Stimulated activated CD8-positive, alpha-beta memory T cell treated with anti-CD3 and anti-CD28 coated beads, Interleukin-2, amount 100 ng/mL, for 48 hours (primary cell): ENCODE measurements at places on chromosomes 4 and X.

GRCh38 chrX:105697984-105698781 is 124.2 kb upstream of the NRK start:
- DNase-seq = no peak

GRCh38 chr4:55578341-55579010 is 13.6 kb downstream of the PDCL2 start:
- DNase-seq = no peak

DNA sequence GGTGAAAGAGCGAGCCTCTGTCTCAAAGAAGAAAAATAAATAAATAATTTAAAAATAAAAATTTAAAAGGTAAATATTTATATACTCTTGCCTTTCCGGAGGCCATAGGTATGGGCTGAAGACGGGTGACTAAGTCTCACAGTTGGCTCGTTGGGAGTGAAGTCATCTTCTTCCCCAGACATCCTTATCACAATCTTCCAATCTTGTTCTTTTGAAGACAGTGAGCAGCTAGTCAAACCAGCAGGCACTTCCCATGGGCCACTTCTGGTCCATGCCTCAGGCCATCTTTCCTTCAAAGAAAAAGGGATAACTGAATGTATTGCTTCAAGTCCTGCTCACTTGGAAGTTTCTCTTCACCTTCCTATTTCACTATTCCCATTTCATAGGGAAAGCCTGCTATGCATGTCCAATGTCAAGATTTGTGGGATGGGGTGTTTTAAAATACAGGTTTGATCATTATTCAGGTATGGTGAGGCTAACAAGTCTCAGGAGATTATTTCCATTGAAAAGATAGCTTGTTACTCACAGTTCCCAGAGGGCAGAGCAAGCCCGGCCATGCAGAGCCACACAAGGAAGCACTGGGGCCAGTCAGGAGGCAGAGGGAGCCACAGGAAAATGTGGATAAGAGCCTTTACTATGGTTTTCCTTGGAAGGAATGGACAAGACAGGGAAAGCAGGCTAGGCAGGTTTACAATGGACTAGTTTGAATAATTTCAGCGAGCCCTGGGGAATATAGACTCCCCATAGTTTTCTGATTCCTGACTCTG is 33.3 kb upstream of the VCX2 start:
- DNase-seq = no peak

GRCh38 chr4:58760737-58761136 is 1650.6 kb upstream of the IGFBP7 start:
- no peak for DNase-seq

DNA sequence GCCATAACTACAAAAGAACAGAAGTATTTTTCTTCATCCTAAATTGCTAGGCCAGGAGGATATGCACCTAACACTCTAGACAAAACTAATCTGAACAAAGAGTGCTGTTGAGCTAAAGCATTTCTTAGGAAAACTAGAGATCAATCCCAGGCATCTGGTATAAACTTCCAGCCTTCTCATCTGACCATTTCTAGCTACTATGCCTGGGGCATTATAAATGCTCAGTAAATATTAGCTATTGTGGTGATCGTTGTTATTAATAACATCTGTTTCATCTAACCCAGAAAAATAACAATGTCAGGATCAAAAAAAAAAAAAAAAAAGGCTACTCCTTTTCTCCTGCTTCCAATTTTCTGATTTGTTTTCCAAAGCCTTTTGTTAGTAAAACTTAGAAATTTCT is 7.7 kb upstream of the SLC10A6 start:
- DNase-seq = no peak

DNA sequence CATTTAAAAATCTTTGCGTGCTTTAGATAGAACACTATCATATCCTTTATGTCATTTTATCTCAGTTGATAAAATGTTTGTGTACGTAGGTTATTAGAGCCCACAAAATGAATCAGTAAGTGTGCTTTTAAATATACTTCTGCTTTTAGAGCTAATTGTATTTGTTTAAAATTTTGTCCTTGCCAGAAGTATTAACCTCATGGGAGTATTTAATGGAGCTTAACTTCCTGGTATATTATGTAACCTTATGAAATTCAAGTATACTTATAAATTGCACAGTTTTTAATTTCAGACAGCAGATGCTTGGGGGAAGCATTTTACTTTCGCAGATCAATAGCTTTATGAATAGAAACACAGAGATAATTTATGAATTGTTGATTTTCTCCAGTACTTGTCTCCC is 90.2 kb downstream of the DIPK2B start:
- DNase-seq = no peak

DNA sequence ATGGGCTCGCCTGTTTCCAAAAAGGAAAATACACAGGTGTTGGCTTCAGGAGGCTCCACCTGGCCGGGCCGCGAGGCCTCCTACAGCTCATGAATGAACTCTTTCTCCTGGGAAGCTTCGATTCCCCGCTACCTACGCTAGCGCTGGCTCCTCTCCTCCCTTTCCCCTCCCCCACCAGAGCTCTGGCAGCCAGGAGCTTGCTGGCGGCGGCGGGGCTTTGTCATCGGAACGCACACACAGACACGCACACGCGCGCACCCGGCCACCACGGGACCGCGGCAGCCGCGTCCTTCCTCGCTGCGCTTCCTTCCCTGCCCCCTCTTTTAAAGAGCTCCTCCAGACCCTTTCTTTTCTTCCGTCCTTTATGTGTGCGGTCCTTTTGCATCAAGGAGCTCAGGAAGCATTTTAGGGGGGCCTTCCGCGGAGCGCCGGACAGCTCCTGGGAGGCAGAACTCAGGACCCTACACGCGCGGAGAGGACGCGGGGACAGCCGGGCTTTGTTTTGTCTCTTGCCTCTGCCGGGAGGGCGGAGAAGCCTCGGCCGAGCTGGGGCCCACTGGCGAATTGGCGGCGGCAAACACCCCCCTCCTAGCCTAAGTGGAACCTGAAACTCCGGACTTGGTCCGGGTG is 70.2 kb upstream of the BCOR start:
- no peak for DNase-seq

- DNase-seq = no peak
Observed at GRCh38 chr4:126086041-126086440, 771.3 kb downstream of the FAT4 start.

DNA sequence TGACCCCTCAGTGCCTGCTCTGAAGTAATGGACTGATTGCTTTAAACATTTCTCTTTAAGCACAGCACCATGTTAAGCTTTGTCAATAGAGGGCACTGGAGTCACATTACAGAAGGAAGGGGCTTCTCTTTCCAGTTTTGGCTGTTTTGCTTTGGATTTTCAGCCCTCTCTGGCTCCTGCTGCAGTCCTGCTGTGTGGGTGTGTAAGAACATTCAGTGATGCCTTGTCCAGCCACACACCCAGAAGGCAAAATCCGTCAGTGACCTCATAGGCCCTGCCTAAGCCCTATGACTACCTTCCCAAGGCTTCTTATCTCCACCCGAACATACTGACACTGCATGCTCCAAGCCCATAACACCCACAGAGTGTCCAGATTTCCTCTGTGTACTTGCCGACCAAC is 215.3 kb upstream of the CTSO start:
- no peak for DNase-seq

- no peak for DNase-seq
Observed at GRCh38 chrX:101415180-101416145, 7.4 kb downstream of the HNRNPH2 start.

GRCh38 chrX:150773634-150774033 is 80.4 kb downstream of the MTMR1 start:
- no peak for DNase-seq

- no peak for DNase-seq
Observed at GRCh38 chr4:32454482-32454881, 1734.3 kb downstream of the PCDH7 start.

DNA sequence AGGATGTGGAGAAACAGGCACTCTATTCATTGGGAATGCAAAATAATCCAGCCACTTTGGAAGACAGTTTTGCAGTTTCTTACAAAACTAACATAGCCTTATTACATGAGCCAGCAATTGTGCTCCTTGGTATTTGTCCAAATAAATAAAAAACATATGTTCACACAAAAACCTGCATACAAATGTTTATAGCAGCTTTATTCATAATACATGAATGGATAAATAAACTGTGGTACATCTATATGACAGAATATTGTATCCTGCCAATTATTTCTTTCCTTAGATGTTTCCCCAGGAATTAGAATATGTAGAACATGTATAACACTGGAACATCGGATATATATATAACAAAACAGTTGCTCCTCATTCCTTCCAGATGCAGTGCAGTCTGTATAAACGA is 57.7 kb upstream of the VEGFC start:
- DNase-seq = no peak

DNA sequence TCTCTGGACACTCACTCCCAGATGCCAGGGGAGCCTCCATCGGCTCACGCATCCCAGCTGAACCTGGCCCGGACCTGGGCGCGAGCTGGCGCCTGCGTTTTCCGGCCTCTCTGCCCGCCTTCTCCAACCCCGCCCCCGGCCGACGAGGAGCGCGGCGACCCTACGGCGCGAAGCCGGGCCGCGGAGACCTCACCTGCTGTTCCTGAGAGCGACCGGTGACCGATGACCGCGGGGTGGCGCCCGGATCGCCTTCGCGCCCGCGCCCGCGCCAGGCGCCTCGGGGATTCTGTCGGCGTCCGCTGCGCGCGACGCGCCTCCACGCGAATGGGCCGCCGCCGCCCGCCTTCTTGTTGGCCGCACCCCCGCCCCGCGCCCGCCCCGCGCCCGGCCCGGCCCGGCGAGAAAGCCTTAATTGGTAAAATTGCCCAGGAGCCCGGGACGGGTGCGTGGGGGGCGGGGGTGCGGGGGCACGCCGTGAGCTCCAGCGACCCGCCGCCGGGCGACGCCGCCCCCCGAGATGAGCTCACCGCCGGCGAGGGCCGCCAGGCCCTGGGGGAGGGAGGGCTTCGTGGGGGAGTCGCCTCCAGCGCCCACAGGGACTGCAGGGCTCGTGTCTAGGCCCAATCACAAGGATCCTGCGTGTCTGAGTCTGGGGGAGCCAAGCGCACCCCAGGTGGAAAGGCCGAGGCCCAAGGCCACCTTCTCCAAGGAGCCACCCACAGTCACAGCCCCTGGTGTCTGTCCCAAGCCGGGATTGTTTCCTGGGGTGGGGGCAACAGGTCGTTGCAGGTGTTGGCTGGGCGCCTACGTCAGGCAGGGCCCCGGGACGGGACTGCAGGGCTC is at the start of gene FLNA:
FLNA (minus strand) TSS at position 322 of the 843 bp plus-strand sequence. CDS start 3,389 bp downstream, outside the sequence.
- DNase-seq = peak; percentile 37

DNA sequence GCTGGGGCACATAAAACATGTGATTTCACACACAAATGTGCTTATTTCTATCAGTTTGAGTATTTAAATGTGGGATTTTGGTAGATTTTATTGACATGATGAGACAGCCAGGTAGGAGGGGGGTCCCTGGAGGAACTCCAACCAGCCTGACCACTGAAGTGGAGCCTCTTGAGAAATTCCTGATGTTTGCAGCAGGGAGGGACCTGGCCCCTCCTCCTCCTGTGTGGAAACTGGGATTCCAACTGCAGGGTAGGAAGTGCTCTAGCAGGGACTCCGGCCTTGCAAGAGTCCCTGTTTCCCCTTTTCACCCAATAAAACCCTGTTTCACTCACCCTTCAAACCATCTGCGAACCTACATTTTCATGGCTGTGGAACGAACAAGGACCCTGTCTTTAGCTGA is 2224.0 kb upstream of the AGA start:
- no peak for DNase-seq

DNA sequence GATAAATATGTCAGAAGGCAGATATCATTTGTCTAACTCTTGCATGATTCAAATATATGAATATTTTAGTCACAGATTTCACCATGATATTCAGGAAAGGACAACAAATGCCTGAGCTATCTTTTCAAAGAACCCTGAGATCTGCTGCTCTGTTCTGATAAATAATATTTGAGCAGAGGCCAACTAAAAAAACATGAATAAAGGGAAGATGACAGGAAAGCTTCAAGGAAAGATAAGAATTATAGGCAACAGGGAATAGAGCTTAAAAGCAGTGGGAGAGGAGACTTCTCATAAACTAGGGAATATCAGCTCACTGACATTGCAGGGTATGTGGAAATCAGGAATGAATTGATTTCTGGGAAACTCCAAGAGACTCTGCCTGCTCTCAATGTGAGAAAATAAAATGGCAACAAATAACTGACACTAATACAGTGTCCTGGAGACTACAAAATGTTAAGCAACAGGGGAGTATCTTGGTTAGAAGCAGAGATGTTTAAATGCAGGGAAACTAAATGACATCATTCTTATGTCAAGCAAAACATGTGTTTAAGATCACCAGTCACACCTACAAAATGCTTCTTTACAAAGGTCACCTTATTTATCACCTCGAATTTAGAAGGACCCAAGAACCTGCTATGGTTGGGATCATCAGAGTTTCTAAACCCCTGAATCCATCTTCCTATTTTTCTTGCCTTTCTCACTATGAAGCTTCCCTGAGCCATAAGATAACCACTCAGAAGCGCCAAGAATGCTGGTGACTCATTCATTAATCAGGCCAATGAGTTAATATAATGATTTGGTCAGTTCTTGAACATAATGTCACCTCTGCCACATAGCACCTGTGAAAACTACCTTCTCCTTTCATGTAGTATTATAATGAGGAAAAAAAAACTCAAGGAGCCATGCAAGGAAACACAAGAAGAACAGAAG is 78.1 kb downstream of the NDST3 start:
- DNase-seq = no peak

GRCh38 chrX:142076633-142077032 is 128.5 kb downstream of the MAGEC2 start:
- no peak for DNase-seq

- no peak for DNase-seq
Observed at GRCh38 chr4:158856852-158857251, 88.0 kb downstream of the FNIP2 start.

DNA sequence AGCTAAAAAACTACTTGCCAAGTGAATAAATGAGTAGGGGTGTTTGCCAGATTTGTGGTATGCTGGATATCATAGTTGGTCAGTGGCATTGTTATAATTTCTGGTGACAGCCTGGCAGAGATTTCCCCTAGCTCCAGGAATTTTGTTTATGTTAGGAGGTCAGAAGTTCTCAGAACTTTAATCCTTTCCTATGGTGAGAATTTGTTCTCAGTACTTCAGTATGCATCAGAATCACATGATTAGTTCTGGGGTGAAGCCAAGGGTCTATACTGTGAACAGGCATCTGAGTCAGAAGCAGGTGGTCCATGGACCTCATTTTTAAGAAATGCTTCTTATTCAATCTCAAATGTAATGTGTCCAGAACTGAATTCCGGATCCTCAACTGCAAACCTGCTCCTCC is 10.5 kb downstream of the RASSF6 start:
- DNase-seq = no peak
